Subcutaneous preadipocyte (primary cell): ENCODE measurements at places on chromosomes 11 and 22. TPM values are rescaled to one million over a fixed set of nuclear protein-coding genes. Genes with fewer than 3 reads are reported as not detected.

MYOD1 gene
- not detected in 2 replicates for total RNA-seq

CEND1 gene
- total RNA-seq: 0.37 and 2.2 TPM in 2 replicates

THRSP gene
- not detected in 2 replicates for total RNA-seq

UPB1 gene
- not detected in 2 replicates for total RNA-seq

NUDT8 gene
- total RNA-seq: 11.7 and 23.5 TPM in 2 replicates
